ENCODE measurements at places on chromosomes 7 and 10. TPM values are rescaled to one million over a fixed set of nuclear protein-coding genes. Genes with fewer than 3 reads are reported as not detected.

CHRM2 gene
- not detected for total RNA-seq

TMEM196 gene
- total RNA-seq: not detected

FAM13C gene
- not detected for total RNA-seq

ELN gene
- 1.1 TPM for total RNA-seq

SH2D4B gene
- 0.15 TPM for total RNA-seq

TRIM74 gene
- 2.2 TPM for total RNA-seq

GJD4 gene
- total RNA-seq: not detected

NEUROG3 gene
- total RNA-seq: not detected

RNLS gene
- 1.5 TPM for total RNA-seq

ELOVL3 gene
- not detected for total RNA-seq

SPDYE9 gene
- total RNA-seq: not detected

CALHM2 gene
- 108 TPM for total RNA-seq

TMEM130 gene
- not detected for total RNA-seq

EPO gene
- total RNA-seq: 0.15 TPM

ANKRD2 gene
- total RNA-seq: not detected

GIMAP5 gene
- total RNA-seq: 149 TPM

LRRN3 gene
- total RNA-seq: 257 TPM

HECW1 gene
- total RNA-seq: not detected

AGR2 gene
- total RNA-seq: not detected

IMMP2L gene
- total RNA-seq: 4.6 TPM

ZNF438 gene
- 3.1 TPM for total RNA-seq

GRID1 gene
- total RNA-seq: not detected

CASTOR2 gene
- 4.3 TPM for total RNA-seq

ZNF804B gene
- total RNA-seq: not detected

OR9A2 gene
- not detected for total RNA-seq

FAM107B gene
- 189 TPM for total RNA-seq

SEMA3C gene
- total RNA-seq: not detected

PRSS2 gene
- not detected for total RNA-seq

GIMAP4 gene
- total RNA-seq: 354 TPM

ITGB8 gene
- not detected for total RNA-seq
